ENCODE measurements at places on chromosomes 11 and 22. TPM values are rescaled to one million over a fixed set of nuclear protein-coding genes. Genes with fewer than 3 reads are reported as not detected.

The RFPL1 gene
- not detected for polyA plus RNA-seq

The GAB4 gene
- 0.03 TPM for polyA plus RNA-seq

The SLC37A2 gene
- polyA plus RNA-seq = 1.9 TPM

The MRGPRE gene
- not detected for polyA plus RNA-seq

GRCh38 chr11:129460714-129461113 lies 85.1 kb downstream of the BARX2 start:
- no peak for DNase-seq

DNA sequence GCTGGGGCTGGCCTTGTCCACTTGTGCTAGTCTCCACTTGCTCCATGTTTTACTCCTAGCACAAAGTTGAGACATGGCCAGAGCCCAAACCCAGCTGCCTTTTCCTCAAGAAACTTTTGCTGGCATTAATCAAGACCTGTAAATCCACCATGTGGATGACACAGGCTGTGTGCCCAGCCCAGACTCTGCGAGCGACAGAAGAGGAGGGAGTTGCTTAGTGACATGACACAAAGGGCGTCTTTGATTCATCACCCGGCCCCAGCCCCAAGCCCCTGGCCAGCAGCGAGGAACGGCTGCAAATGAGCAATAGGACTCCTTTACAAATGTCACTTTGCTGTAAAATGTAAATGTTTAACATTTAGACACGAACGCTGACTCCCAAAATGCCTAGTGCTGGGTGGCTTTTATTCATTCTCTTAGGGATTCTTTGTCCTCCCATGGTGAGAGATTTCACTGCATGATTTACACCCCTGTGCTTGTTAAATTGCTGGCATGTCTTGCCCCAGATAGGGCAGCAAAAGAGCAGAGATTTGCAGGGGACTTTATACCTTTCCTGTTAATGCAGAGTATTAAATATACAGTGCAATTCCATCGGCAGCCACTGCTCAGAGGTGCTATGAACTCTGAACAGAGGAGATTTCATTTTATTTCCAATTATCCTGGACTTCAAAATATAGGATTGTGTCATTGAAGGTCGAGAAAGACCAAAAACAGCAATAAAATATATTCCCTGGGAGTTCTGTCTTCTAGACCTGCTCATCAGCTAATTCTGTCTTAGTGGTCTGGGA lies 263.6 kb upstream of the NCAM1 start:
- DNase-seq = no peak

GRCh38 chr22:27267145-27267544 lies 534.4 kb downstream of the MN1 start:
- DNase-seq = no peak

- no peak for DNase-seq
These were observed 54.9 kb downstream of the ZC3H12C start for GRCh38 chr11:110147962-110148709.

- no peak for DNase-seq
These were observed 41.4 kb upstream of the PCF11 start for GRCh38 chr11:83115551-83115950.

All from H1 (cell line).